ENCODE measurements at places on chromosomes 7 and 10. TPM values are rescaled to one million over a fixed set of nuclear protein-coding genes. Genes with fewer than 3 reads are reported as not detected.

- H3K27me3 ChIP-seq: no peaks in the 10 kb centered on the region
- no peak overlapping the region for H3K4me3 ChIP-seq
- H3K36me3 ChIP-seq: no peaks in the 10 kb centered on the region
- H3K4me1 ChIP-seq: no peaks in the 10 kb centered on the region
- no peak overlapping the region for H3K27ac ChIP-seq
- no peak for DNase-seq
Measured at GRCh38 chr7:22187691-22188348, 169.1 kb downstream of the RAPGEF5 start.

- no peaks in the 10 kb centered on the region for H3K27me3 ChIP-seq
- no peak for DNase-seq
- H3K4me3 ChIP-seq: no peak overlapping the region
- no peak overlapping the region for H3K27ac ChIP-seq
Measured at GRCh38 chr10:122894261-122894944, 15.0 kb upstream of the FAM24B start.

DNA sequence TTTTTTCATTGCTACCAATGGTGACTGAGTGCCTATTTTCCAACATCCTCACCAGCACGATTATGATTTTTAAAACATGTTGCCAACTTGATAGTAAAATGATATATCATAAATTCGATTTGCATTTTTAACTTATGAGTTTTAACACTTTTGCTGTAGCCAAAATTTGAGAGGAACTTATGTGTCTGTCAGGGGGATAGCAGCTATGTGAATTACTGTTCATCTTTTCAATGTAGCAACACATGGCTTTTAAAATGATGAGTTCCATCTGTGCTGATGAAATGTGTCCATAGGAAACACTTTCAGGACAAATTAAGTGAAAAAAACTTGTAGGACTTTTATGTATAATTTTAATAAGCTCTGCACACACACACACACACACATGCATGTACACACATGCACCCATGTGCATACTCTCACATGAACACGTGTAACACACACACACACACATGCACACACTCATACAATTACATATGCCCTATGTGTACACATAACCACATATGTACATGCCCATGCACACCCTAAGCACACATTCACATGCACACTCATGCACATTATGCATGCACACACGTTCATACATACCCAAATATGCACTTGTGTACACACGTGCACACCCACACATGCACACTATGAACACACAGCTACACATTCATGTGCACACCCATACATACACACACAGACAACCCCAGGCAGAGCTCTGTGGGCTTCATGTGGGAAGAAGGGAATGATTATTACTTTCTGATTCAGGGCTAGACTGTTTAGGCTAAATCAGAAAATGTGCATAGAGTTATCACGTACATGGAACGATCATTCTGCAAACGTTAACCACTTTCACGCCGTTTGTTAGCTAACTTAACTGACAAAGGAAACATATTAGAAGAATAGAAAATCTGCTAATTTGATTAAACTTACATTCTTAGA is 68.9 kb downstream of the C10orf143 start:
- peak; percentile 73 for DNase-seq
- H3K4me1 ChIP-seq: no peaks in the 10 kb centered on the region
- no peak overlapping the region for H3K27ac ChIP-seq
- H3K36me3 ChIP-seq: no peaks in the 10 kb centered on the region
- H3K4me3 ChIP-seq: no peak overlapping the region
- H3K27me3 ChIP-seq: peaks cover 6% of the 10 kb centered on the region

DNA sequence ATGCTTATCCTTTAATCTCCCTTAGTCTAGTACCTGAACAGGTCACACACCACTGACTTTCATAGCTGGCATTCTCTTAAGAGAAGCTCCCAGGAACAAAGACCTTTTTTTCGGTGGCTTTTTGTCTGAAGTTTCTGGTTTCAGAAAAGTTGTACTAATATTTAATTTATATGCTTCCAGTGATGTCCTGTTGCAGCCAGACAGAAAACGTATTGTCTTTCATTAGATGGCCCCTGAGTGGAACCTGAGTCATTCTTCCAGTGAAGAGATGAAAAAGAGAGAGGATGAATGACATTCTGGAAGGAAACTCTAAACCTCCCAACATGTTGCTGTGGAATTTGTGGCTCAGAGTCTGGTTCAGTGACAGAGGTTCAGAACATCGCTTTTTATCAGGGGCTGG is 274.8 kb upstream of the TAC1 start:
- H3K4me3 ChIP-seq: no peak overlapping the region
- H3K27ac ChIP-seq: no peak overlapping the region
- H3K36me3 ChIP-seq: no peaks in the 10 kb centered on the region

GRCh38 chr10:58868736-58869435 is 307.6 kb upstream of the PHYHIPL start:
- peak overlapping the region; percentile 53 for H3K27ac ChIP-seq
- H3K4me1 ChIP-seq: peaks cover 9% of the 10 kb centered on the region
- peak overlapping the region; percentile 11 for H3K4me3 ChIP-seq
- DNase-seq: peak; percentile 67
- H3K36me3 ChIP-seq: no peaks in the 10 kb centered on the region

GRCh38 chr10:20407357-20407756 is 489.8 kb downstream of the NEBL start:
- H3K36me3 ChIP-seq: no peaks in the 10 kb centered on the region
- DNase-seq: no peak
- no peaks in the 10 kb centered on the region for H3K27me3 ChIP-seq
- no peak overlapping the region for H3K4me3 ChIP-seq

DNA sequence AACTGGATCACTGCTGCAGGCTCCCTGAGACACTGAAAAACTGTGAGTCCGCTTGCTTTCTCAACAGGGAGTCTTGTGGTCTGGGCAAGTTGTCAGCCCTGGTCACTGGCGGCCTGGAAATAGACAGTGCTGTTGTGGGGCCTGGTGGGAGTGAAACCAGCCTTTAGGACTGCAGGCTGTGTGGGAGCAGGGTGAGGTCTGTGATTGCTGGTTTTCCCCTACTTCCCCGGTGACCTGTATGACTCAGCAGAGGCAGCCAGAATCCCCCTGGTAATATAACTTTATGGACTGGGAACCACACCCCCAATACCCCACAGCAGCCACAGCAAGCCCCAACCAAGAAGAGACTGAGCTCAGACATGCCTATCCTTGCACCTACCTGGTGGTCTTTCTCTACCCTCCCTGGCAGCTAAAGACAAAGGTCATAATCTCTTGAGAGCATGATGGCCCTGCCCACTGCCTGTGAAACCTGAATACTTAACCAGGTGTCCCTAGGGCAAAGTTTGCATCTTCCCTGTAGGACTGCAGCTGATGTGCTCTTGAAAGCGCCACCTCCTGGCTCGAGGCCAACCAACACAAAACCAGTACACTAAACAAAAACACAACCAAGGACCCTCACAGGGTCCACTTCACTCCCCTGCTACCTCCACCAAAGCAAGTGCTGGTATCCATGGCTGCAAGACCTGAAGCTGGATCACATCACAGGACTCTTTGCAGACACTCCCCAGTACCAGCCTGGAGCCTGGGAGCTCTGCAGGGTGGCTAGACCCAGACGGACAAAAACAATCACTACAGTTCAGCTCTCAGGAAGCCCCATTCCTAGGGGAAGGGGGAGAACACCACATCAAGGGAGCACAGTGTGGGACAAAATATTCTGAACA is 7.2 kb upstream of the ADAM22 start:
- H3K4me1 ChIP-seq: no peaks in the 10 kb centered on the region
- no peak overlapping the region for H3K27ac ChIP-seq
- no peaks in the 10 kb centered on the region for H3K36me3 ChIP-seq
- no peak overlapping the region for H3K4me3 ChIP-seq
- DNase-seq: no peak
- H3K27me3 ChIP-seq: peaks cover 4% of the 10 kb centered on the region

DNA sequence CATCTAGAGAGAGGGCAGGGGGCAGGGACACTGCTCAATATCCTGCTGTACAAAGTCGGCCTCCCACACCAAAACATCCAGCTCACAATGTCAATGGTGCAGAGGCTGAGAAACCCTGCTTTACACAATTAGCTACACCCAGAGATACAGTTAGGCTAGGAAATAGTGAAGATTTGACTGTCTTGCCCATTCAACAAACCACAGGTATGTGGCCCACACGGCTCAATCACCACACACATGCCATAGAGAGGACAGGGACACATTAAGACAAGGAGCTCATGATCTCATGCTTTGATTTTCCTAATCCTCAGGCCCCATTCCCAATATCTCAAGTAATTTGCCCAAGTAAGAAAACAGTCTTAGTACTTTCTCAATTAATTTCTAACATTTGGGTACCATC is 110.4 kb downstream of the OSBPL3 start:
- H3K27me3 ChIP-seq: no peaks in the 10 kb centered on the region
- H3K4me3 ChIP-seq: no peak overlapping the region
- H3K27ac ChIP-seq: no peak overlapping the region
- peaks cover 8% of the 10 kb centered on the region for H3K4me1 ChIP-seq

DNA sequence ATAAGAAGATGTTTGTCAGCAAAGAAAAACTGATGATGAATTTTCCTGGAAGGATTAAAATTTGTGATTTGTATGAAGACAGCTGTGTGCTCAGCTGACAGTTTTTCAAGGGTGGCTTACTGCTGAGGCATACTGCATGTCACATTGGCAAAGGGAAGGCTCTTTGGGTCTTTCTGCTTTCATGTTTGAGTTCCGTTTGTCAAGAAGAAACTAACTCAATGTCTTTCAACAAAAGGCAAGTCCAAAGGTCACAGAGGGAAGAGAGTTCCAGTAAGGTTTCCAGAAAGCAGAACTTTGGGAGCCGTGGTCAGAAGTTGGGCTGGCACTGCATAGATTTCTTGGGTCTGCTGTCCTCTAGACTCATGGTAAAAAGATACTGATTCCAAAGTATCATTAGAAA is 16.9 kb downstream of the DYDC2 start:
- H3K27ac ChIP-seq: no peak overlapping the region
- peaks cover 4% of the 10 kb centered on the region for H3K27me3 ChIP-seq
- H3K4me3 ChIP-seq: no peak overlapping the region
- DNase-seq: no peak
- no peaks in the 10 kb centered on the region for H3K4me1 ChIP-seq

GRCh38 chr10:3166496-3167290 is 5.9 kb downstream of the PITRM1 start:
- H3K36me3 ChIP-seq: peaks cover 86% of the 10 kb centered on the region
- H3K27me3 ChIP-seq: no peaks in the 10 kb centered on the region
- H3K4me3 ChIP-seq: no peak overlapping the region
- DNase-seq: no peak

DNA sequence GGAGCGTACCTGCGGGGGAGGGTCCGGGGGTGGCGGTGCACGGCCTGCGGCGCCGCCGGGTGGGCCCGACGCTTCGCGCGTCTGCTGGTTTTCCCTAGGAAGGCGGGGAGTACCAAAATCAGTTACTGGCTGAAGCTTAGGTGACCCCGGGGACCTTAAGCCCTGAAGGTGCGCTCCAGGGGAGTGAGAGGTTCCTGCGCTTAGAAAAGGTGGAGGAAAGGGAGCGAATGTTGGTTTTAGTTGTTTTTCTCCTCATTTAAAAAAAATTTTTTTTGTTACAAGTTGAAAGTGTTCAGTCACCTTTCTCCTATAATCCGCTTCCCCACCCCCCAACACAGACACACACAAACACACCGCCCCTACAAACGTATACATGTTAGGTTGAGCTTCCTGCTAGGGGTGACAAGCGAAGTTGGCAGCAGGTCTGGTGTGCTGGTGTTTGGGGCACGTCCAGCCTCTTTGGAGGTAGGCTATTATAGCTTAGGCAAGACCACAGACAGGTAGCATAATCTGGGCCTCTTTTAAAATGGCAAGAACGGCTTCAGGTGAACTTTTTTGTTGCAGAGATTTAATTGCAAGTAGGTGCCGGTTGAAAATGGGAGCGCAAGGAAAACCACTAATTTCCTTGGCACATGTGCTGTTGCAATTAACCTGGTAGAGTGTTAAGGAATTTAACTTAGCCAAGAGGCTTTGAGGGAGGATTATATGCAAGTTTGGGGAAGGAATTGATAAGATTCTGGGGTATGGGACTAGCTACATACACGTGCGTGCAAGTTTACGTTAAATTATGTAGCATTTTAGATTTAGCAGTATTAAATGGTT is 945 bp downstream of the ADD3 start:
- peaks cover 35% of the 10 kb centered on the region for H3K4me1 ChIP-seq
- no peak for DNase-seq
- peaks cover 4% of the 10 kb centered on the region for H3K36me3 ChIP-seq
- H3K4me3 ChIP-seq: peak overlapping the region; percentile 77

GRCh38 chr10:5844345-5845055 is 31.3 kb upstream of the GDI2 start:
- no peaks in the 10 kb centered on the region for H3K4me1 ChIP-seq
- H3K27me3 ChIP-seq: peaks cover 2% of the 10 kb centered on the region
- H3K4me3 ChIP-seq: no peak overlapping the region
- no peak overlapping the region for H3K27ac ChIP-seq
- H3K36me3 ChIP-seq: no peaks in the 10 kb centered on the region
- no peak for DNase-seq

MNX1 gene
- total RNA-seq: not detected

NKX2-3 gene
- not detected for total RNA-seq

MEOX2 gene
- total RNA-seq: 3.8 TPM

Data from osteoblast (primary cell).